ENCODE measurements at places on chromosomes 16 and 17.

DNA sequence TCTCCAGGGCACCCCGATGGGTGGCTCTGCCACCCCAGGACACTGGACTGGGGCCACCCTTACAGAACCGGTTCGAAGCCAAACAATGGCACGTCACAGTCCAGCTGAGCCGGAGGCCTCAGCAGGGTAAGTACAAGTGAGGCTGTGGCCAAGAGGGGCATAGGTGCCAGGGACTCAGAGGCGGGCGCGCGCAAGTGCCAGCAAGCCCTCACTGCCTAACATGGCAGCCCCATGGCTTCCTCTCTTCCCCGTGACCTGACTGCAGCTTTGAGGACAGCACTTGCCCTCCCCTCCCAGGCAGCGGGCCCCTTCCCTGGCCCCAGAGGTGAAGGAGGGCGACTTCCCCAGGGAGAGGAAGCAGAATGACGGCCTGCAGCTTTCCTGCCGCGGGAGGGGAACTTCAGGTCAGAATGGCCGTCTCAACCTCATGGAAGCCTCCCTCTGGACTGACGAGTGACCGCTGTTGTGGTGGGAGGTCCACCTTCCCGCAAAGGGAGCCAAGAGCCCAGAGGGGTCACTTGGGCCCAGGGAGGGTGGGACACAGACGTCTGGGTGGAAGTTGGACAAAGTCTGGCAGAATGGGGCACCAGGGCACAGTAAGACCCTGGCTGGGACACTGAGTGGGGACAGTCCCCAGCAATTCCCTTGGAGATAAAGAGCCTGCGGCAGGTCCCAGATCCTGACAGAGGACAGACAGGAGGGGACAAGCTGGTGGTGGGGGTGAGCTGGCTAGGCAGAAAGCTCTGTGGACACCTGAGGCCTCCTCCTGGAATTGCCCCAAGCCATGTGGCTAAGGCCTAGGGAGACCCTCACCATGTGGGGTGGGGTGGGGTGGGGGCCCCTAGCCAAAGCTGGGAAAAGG is 52.1 kb upstream of the TOB1 start:
- no peak for DNase-seq

GRCh38 chr17:43823350-43824084 is 9.4 kb downstream of the MPP3 start:
- no peak for DNase-seq

- no peak for DNase-seq
These were observed 59.5 kb upstream of the LHX1 start for GRCh38 chr17:36877771-36878170.

DNA sequence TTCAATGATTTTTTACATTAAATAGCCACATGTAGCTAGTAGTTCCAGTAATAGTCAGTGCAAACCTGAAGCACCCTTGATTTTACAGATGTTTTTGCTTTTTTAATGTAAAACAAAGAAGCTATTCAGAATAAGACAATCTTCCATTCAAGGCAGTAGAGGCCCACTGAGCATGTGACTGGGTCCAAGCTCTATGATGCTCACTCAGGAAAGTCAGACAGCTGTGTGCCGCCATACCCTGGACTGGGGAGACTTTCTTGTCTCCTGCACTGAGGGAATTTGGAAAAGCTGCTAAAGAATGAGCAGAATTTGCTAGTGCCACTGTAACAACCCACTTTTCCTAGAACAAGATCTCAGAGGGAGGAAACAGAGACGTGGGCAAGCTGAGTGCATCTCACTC is 11.5 kb downstream of the CENPN start:
- DNase-seq: no peak

DNA sequence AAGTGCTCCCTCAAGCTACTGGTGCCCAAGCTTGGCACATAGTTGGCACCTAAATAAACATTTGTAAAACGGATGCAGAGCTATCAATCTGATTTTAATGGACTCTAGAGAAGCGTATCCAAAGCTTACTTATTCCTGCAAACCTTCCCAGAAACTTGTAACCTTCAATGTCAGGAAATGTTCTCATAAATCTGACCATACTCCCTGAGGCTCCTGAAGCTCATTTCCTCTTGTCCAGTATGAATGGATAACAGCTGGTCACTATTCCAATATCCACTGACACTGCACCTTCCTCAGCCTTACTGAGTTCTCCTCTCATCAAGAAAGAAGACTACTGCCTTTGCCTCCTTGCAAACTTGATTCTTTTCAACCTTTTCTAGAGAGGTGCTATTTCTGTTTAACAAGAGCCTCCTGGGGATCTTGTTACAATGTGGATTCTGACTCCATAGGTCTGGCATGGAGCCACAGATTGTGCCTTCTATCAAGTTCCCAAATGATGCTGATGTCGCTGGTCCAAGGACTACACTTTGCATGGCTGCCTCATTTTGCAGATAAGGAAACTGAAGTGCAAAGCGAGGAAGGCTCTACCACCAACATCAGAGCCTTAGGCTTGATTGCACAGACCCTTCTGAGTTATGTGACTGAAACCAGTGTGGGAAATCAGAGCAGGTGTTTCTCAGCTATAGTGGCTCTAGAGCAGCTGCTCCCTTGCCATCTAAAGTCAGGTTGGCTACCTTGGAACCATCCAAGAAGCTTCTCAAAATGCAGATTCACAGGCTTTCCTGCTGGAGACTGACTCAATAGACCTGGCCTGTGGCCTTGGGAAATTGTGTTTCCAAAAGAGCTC is 377.8 kb downstream of the SOX9 start:
- DNase-seq: peak; percentile 37

GRCh38 chr16:81767987-81768592 is 11.0 kb upstream of the PLCG2 start:
- peak; percentile 66 for DNase-seq

GRCh38 chr17:66675273-66675990 is 159.5 kb upstream of the CACNG5 start:
- DNase-seq: no peak

DNA sequence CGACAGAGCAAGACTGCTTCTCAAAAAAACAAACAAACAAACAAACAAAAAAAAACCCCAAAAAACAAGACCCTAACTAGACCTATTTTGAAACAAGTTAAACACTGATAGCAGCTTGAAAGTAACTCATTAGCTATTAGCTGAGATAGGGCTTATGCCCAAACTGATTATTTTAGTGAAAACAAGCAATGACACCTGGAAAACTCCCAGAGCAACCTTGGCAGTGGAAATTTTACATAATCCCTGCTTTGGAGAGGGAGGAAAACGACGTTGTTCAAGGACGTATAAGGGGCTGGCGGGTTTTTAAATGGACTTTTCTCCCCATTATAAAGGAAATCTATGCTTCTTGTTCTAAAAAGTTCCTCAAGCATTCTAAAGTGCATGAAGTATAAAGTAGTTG is 45.4 kb upstream of the AQP8 start:
- DNase-seq: no peak

GRCh38 chr17:17108451-17109049 is 66.3 kb downstream of the MPRIP start:
- DNase-seq: no peak

- peak; percentile 31 for DNase-seq
These were observed 22.7 kb downstream of the USP22 start for GRCh38 chr17:21019976-21020586.

- DNase-seq: no peak
These were observed 62.4 kb downstream of the STX8 start for GRCh38 chr17:9513266-9513665.

GRCh38 chr17:69918164-69918563 is 156.9 kb upstream of the KCNJ16 start:
- DNase-seq: no peak

GRCh38 chr17:83014940-83015910 is 64.2 kb upstream of the METRNL start:
- DNase-seq: no peak

GRCh38 chr16:9308850-9309249 is 217.4 kb downstream of the HAPSTR1 start:
- no peak for DNase-seq

DNA sequence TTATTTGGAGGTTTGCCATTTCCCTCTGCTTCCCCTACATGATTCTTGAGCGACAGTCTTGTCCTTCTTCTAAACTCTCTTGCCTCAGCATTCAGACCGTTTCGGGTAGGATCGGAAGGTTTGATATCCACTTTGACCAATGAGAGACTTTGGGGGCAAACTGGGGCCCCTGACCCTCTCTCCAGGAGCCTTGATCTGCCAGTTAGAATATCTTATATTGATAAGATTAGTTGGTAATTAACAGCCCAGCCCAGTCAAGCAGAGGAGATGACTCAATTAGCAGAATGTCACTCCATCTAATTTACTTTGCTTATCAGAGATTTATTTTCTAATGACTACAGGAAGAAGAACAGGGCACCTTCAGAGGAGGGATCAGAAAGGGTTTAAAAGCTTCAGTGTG is 532.8 kb downstream of the XYLT1 start:
- no peak for DNase-seq

- no peak for DNase-seq
These were observed 6.6 kb upstream of the RHOT2 start for GRCh38 chr16:661184-661821.

GRCh38 chr17:70621566-70621965 is 452.2 kb downstream of the KCNJ2 start:
- no peak for DNase-seq

- DNase-seq: no peak
These were observed 129.1 kb downstream of the CLEC16A start for GRCh38 chr16:11073407-11073999.

GRCh38 chr17:61381537-61381936 is 18.1 kb upstream of the TBX2 start:
- DNase-seq: no peak

GRCh38 chr17:19244781-19245180 is 7.6 kb downstream of the EPN2 start:
- DNase-seq: peak; percentile 53

- DNase-seq: no peak
These were observed 219.9 kb downstream of the ENGASE start for GRCh38 chr17:79294459-79295071.

- no peak for DNase-seq
These were observed 13.2 kb downstream of the STARD3 start for GRCh38 chr17:39650121-39650579.

DNA sequence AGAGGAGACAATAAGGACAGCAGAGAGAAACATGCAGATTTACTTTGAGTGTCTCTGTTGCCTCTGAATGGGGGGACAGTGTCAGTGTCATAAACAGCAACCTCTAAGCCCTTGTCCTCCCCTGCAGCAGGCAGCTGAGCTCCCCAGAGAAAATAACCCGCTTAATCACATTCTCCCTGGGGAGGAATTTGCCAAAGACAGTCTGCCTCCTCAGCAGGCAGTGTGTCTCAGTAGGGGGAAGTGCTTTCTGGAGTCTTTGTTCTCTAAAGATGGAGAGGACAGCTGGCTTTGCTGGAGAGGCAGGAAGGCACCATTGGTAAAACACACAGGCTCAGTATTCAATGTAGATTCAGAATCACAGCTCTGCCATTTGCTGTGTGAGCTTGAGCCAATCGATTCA is 16.1 kb downstream of the TEKT5 start:
- DNase-seq: no peak

DNA sequence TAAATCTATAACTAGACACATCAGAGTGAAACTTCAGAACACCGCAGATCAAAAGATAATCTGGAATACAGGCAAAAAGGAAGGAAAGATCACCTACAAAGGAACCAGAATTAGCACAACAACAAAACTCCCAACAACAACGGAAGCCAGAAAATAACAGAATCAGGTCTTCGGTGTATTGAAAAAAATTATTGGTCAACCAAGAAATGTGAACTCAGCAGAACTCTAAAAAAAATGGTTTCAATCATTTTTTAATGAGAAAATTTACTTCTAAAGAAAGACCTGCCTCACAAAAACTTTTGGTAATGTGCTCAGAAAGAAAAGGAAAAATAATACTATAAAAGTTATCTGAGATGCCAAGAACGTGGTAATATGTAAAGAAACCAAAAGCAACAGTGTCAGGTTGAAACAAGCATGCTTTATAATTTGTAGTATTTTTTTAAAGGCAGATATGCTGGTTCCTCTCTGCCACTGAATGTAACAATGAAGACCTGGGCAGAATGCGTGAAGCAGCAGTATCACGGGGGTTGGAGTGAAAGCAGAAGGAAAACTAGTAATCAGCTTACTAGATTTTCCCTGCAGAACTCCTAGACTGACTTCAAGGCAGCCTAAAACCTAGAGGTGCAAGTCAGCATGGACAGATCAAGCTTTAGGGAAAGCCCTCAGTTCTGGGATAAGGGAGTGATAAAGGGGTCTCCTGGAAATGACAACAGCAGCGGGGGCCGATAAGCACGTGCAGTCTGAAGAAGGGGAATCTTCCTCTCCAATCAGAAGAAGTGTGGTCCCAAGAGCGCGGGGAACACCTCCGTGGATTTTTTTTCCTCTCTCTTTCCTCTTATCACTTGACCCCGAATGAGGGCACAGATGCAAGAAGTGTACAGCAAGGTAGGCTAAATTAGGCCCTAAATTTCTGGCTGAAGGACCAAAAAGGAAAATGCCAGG is 80.9 kb upstream of the TEKT1 start:
- no peak for DNase-seq

DNA sequence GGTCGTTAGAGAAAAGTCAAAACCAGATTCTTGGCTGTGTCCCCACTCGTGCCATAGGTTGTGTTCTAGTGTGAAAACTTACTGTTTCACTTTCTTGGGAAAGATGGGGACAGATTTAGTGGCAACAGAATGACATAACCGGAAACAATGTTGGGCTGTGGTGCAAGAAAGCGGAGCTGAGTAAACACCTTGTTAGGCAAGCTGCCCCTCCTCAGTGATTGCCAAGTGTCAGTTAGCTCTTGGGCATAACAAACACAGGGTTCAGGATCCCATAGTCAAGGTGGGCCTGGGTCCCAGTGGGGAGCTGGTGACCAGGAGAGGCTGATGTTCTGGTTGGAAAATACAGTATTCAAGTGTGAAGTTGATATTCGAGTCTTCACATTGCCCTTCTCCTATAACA is 15.4 kb downstream of the UBN1 start:
- DNase-seq: no peak

DNA sequence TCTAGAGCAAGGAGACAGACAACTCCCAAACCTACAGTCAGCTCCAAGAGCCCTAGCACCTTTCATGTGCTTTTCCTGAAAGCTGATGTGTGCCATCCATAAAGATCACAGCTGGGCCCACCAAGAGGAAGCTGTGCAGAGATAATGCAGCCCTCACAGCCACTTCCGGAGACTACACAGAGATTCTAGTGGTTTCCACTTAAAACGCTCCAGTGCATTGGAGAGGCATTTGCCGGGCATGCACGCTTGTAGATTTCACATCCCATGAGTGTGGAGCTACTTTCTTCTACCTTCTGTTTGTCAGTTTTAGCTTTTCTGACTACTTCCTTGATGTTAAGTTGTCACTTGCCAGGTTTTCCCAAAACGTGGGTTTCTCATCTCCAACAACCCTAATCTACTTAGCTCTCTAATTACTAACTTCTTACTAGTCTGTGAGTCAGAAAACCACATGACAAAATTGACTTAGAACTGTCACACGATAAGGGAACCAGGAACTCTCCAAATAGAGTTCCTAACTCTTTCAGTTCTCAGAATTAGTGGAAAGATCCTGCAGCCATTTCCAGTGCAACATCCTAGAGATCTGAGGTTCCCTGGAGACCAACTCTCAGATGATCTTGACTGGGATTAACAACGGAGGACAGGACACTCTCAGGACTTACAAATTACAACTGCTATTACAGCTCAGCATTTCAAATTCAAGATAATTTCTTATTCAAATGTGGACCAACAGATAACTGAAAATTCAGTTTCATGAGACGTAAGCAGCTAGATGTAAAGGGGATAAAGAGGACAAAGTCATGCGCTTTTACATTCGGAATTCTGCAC is 28.6 kb downstream of the PMP22 start:
- DNase-seq: no peak
